ENCODE measurements at places on chromosomes 16 and 17.
A peak's percentile ranks its signal among the peaks of the same experiment; 100 is the strongest.

DNA sequence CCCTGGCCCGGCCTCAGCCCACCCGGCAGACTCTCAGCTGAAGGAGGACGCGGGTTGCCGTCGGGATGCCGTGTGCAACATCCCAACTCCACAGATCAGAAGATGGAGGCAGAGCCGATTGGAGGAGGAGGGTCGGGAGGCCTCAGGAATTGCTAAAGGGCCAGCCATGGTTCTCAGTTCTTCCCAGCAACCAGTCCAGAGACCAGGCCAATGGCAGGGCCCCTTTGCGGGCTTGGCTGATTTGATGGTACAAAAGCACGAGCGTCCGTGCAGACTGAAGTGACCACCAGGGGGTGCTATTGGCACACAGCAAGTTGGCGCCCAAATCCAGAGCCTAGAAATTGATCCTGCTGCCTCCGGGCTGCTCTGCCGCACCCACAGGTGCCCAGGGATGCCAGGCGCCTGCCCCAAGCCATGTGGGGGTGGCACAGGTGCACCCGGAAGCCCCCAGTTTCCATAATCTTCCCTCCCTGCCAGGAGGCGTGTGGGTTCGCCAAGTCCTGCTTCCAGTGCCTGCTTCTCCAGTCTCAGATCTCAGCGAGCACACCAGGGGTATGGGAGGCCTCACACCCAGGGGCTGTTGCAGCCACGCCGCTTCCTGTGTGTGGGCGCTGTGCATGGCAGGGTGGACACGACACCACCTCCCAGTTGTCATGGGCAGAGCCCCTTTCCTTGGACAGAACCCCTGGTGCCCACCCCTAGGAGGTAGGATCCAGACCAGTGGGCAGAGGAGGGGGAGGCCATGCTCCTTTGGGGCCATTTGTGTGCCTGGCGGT is 7.1 kb upstream of the TEX19 start:
- peak; percentile 83 for DNase-seq

DNA sequence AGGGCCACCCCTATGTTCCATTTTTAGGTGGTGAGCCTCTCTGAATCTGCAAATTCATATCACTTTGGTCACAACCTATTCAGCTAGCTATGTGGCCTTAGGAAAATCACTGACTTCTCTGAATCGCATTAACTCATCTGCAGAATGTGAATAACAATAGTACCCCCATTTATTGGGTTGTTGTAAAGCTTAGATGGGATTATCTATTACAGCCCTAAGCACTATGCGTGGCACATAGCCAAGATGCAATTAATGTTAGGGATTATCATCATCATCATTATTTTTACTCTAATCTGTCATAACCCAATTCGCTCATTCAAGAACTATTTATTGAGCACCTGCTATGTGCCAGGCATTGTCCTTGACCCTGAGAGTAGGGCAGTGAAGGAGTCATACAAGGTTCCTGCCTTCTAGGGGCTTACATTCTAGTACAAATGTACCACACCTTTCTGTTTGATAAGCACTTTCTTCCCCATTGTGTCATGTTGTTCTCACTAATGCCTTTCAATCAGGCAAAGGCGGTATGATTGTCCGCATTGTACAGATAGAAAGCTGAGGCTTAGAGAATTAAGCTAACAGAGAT is 38.5 kb downstream of the CHD9 start:
- no peak for DNase-seq

GRCh38 chr17:61144137-61144536 is 255.5 kb upstream of the TBX2 start:
- DNase-seq, result no peak

DNA sequence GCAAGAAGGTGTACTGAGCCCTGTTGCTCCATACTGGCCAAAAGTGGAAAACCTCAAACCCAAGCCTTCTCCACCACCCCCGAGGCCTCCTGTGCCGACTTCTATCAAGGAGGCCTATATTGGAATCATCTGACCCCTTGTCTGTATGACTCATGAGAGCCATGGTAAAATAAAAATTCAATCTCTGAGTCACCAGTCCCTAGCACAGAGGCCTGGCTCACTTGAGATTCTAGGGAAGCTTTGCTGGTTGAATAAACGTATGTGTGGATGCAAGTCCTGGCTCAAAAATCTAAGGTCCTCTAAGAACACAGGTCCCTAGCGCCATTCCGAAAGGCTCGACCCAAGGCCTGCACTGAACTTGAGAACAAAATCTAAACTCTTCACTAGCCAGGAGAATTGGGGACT is 15.0 kb downstream of the NSMCE1 start:
- peak; percentile 80 for DNase-seq

DNA sequence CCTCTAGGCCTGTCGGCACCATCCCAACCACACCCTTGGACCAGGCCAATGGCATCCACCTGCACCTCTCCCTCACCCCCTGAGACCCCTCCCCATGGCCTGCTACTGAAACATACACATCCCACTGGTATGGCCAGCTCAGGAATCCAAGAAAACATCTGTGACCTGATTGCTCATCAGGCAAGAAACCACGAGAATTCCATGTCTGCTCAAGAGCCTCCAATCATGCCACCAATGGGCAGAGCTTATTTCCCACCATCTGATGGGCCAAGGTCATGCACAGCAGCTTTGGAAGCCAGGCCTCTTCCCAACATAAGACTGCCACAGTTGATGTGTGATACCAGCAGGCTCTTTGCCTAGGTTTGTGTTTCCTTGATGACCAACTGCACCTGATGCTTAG is 190.1 kb downstream of the C16orf78 start:
- DNase-seq, result peak; percentile 82

DNA sequence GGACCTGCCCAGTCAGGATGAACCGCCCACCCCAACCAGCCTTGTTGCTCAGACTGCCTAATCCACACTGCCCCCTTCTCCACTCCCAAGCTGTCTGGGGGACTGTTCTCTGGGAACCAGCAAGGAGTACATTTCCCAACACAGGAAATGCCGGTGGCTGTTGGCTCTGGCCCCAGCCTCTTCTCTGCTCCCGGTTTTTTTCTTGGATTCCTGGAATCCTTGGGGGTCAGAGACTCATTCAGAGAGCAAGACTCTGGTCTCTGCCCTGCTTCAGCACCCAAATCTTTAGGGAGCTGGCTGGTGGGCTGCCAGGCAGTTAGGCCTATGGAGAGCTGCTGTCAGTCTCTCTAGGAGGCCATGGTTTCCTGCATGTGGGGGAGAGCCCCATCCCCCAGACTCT is 10.8 kb upstream of the MTMR4 start:
- DNase-seq, result peak; percentile 98

Data from fibroblast of skin of scalp (primary cell).